ENCODE measurements at places on chromosomes 4 and X.

DNA sequence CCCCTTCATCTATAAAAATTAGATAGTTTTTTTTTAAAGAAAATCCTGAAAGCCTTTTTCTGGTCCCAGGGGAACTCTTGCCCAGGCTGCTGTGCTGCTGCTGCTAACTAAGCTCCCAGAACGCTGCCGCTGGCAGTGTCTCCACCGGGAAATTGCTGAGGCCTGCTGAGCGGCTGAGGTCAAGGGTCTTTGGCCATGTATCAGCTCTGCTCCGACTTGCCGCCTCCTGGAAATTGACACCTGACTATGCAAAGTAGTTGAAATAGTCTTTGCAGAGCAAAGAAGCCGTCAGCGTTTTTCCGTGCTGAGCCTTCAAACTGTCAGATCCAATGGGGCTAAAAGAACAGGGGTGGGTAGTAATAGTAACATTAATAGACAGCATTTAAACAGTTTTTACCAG is 839 bp downstream of the QDPR start:
- H3K27ac ChIP-seq: no peak overlapping the region
- H3K4me3 ChIP-seq: peak overlapping the region; percentile 95
- H3K27me3 ChIP-seq: peaks cover under 1% of the 10 kb centered on the region
- no peak for DNase-seq

- no peak overlapping the region for H3K27ac ChIP-seq
- no peak for DNase-seq
- H3K27me3 ChIP-seq: no peaks in the 10 kb centered on the region
Measured at GRCh38 chrX:356385-357034, 30.2 kb downstream of the PPP2R3B start.

DNA sequence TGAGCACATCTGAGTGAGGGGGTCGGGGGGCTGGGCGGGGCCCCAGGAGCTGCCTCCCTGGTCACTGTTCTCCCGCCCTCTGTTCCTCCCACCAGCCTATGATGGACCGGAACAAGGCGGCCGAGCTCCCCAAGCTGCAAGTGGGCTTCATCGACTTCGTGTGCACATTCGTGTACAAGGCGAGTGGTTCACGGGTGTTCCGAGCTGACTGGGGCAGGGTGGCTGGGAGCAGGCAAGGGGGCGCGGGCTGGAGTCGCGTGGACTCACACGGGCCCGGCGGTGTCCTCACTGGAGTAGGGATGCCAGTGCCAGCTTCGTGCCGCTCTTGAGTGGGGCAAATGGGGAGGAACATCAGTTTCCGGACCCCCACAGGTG is 7.7 kb downstream of the ATP5ME start:
- peaks cover 14% of the 10 kb centered on the region for H3K4me1 ChIP-seq
- no peak for DNase-seq
- no peaks in the 10 kb centered on the region for H3K27me3 ChIP-seq
- H3K4me3 ChIP-seq: no peak overlapping the region
- no peak overlapping the region for H3K27ac ChIP-seq
- peaks cover 17% of the 10 kb centered on the region for H3K36me3 ChIP-seq

- H3K4me1 ChIP-seq: no peaks in the 10 kb centered on the region
- no peaks in the 10 kb centered on the region for H3K27me3 ChIP-seq
- H3K36me3 ChIP-seq: peaks cover 3% of the 10 kb centered on the region
- H3K4me3 ChIP-seq: no peak overlapping the region
Measured at GRCh38 chr4:236028-236427, 69.2 kb downstream of the ZNF732 start.

DNA sequence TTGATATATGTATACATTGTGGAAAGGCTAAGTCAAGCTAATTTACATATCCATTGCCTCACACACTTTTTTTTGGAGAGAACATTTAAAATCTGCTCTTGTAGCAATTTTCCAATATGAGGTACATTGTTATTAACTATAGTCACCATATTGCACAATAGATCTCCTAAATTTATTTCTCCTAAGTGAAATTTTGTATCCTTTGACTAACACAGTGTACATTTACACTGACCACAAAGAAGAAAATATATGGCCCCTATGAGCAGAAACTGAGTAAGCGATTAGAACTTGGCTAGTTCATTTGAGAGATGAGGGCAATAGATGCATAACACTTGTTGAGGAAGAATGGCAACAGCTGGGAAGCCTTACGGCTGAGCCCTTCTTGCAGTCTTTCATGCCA is 20.3 kb upstream of the GUCY1B1 start:
- H3K4me1 ChIP-seq: no peaks in the 10 kb centered on the region
- H3K36me3 ChIP-seq: no peaks in the 10 kb centered on the region
- H3K4me3 ChIP-seq: no peak overlapping the region
- H3K27me3 ChIP-seq: no peaks in the 10 kb centered on the region
- DNase-seq: no peak
- no peak overlapping the region for H3K27ac ChIP-seq

- H3K4me3 ChIP-seq: no peak overlapping the region
- H3K4me1 ChIP-seq: peaks cover 30% of the 10 kb centered on the region
- H3K36me3 ChIP-seq: peaks cover 26% of the 10 kb centered on the region
- no peaks in the 10 kb centered on the region for H3K27me3 ChIP-seq
Measured at GRCh38 chrX:57902633-57903032, 7.6 kb downstream of the ZXDA start.

DNA sequence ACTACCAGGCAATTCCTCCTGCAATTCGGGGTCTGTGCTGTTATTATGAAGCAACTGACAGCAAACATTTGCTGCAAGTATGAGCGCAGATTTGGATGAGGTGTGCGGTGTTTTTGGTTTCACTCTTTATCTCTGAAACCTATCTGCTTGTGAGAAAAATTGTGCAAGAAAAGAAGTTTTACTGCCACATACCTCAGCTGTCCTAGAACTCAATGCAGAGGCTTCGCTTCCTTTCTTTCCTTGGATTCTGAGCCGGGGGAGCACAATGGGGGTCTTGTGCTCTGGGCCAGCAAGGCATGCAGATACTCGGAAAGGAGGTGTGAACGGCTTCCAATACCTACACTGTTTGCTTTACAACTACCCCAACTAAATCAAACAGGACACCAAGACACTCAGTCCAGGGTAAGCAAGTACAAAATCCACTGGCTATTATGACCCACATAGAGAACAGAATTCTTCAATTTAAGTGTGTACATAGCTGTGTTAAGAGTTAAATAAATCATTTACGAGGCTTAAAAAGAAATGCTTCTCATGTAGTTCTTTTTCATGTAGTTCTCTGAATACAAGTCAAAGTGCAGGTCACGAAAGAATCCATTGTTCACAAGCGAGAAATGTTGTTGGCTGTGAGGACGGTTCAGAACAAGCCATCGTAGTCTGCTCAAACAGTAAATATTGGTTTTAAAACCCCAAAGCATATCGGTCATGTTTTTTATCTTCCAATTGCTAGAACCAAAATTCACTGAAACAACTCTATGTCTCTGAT is 1.1 kb downstream of the SORBS2 start:
- peaks cover 20% of the 10 kb centered on the region for H3K27me3 ChIP-seq
- H3K4me1 ChIP-seq: peaks cover 19% of the 10 kb centered on the region

GRCh38 chrX:9003041-9003440 is 30.9 kb downstream of the FAM9B start:
- H3K27ac ChIP-seq: no peak overlapping the region
- no peak overlapping the region for H3K4me3 ChIP-seq
- no peaks in the 10 kb centered on the region for H3K36me3 ChIP-seq
- no peaks in the 10 kb centered on the region for H3K27me3 ChIP-seq
- H3K4me1 ChIP-seq: peaks cover 9% of the 10 kb centered on the region

- H3K27ac ChIP-seq: peak overlapping the region; percentile 72
- H3K4me1 ChIP-seq: peaks cover 28% of the 10 kb centered on the region
- H3K27me3 ChIP-seq: no peaks in the 10 kb centered on the region
- no peak for DNase-seq
Measured at GRCh38 chrX:78514852-78515251, 144.3 kb downstream of the RTL3 start.

GRCh38 chrX:17299206-17299605 is 75.8 kb upstream of the NHS start:
- H3K4me1 ChIP-seq: no peaks in the 10 kb centered on the region
- DNase-seq: no peak
- H3K4me3 ChIP-seq: no peak overlapping the region
- no peaks in the 10 kb centered on the region for H3K36me3 ChIP-seq
- H3K27ac ChIP-seq: no peak overlapping the region
- no peaks in the 10 kb centered on the region for H3K27me3 ChIP-seq

GRCh38 chr4:5361968-5362367 is 310.7 kb downstream of the STK32B start:
- no peaks in the 10 kb centered on the region for H3K27me3 ChIP-seq
- no peaks in the 10 kb centered on the region for H3K4me1 ChIP-seq
- no peak overlapping the region for H3K4me3 ChIP-seq

- DNase-seq: no peak
- no peaks in the 10 kb centered on the region for H3K4me1 ChIP-seq
- H3K4me3 ChIP-seq: no peak overlapping the region
- H3K27ac ChIP-seq: no peak overlapping the region
- no peaks in the 10 kb centered on the region for H3K27me3 ChIP-seq
- no peaks in the 10 kb centered on the region for H3K36me3 ChIP-seq
Measured at GRCh38 chrX:97309487-97310116, 425.9 kb downstream of the RPA4 start.

DNA sequence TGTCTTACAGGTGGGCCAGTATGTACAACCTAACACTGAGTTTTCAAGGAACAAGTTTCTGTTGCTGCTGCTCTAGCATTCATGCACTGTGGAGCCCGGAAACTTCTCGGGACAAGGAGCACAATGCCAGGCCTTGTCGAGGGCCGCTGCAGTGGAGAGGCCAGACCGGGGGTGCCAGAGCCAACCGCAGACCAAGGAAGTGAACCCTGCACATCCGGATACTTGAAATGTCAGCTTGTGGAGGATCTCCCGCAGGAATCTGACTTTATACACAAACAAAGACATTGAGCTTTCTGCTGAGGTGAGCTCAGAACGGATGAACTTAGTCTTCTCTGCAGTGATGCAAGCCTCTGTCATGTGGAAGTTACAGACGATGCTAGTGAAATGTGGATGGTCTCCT is 99.5 kb downstream of the ZNF827 start:
- DNase-seq: no peak
- H3K36me3 ChIP-seq: peaks cover 28% of the 10 kb centered on the region
- H3K27me3 ChIP-seq: no peaks in the 10 kb centered on the region
- H3K27ac ChIP-seq: no peak overlapping the region

DNA sequence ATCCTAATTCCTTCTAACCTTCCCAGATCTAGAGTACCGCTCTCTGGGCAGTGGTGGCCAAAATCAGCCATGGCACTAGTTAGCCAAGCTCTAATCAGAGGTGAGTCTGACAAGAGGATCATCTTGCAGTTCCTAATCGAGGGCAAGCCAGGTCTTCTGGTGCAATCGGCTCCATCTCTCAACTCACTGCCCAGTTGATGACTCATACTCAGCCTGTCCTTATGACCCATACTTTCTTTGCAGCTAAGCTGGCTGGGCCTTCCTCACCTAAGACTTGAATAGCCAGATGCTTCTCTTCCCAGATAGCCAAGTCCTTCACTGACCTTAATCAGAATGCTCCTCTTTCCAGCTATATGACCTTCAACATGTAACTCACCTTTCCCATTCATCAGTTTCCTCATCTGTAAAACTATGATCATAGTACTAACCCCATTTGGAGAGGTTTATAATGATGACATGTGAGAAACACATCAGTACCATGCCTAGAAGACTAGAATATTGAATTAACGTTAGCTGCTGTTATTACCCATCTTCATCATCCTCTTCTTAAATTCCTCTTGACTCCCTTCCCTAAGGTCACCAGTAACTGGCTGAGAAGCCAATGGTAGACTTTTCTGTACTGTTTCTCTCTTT is 57.1 kb downstream of the RELL1 start:
- H3K4me3 ChIP-seq: no peak overlapping the region
- H3K4me1 ChIP-seq: no peaks in the 10 kb centered on the region

DNA sequence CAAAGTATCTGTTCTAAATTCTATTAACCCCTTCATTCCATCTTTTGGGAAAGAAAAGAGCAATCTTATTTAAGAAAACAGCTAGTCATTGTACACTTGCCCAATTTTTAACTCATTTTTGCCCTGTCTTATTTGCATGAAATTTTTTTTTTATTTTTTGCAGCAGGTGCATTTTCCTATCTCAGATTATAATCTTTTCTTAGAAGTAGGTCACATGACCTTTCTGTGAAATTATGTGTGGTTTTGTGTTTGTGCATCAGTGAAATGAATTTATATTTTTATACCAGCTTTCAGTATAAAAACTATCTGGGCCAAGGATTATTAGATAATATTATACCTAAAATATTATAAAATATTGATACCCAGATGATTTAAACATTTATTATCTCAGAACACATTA is 145.6 kb downstream of the INPP4B start:
- no peaks in the 10 kb centered on the region for H3K36me3 ChIP-seq
- H3K27ac ChIP-seq: no peak overlapping the region
- no peaks in the 10 kb centered on the region for H3K4me1 ChIP-seq

GRCh38 chr4:155889031-155889793 is 14.3 kb upstream of the TDO2 start:
- no peaks in the 10 kb centered on the region for H3K27me3 ChIP-seq
- H3K4me3 ChIP-seq: no peak overlapping the region
- no peak overlapping the region for H3K27ac ChIP-seq
- no peak for DNase-seq
- no peaks in the 10 kb centered on the region for H3K36me3 ChIP-seq

DNA sequence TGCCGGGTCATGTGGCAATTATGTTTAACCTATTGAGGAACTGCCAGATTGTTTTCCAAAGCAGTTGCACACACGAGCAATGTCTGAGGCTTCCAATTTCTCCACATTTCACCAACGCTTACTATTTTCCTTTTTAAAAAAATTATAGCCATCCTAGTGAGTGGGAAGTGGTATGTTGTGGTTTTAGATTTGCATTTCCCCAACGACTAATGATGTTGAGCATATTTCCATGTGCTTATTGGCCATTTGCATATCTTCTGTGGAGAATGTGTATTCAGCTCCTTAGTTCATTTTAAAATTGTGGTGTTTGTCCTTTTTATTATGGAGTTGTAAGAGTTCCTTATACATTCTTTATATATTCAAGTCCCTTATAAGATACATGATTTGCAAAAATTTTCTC is 60.2 kb downstream of the MTMR1 start:
- H3K27ac ChIP-seq: no peak overlapping the region
- peaks cover 68% of the 10 kb centered on the region for H3K36me3 ChIP-seq
- no peak overlapping the region for H3K4me3 ChIP-seq
- no peaks in the 10 kb centered on the region for H3K27me3 ChIP-seq

- H3K36me3 ChIP-seq: no peaks in the 10 kb centered on the region
- H3K4me3 ChIP-seq: no peak overlapping the region
- no peaks in the 10 kb centered on the region for H3K4me1 ChIP-seq
- H3K27ac ChIP-seq: no peak overlapping the region
- H3K27me3 ChIP-seq: no peaks in the 10 kb centered on the region
Measured at GRCh38 chrX:38657562-38657961, 96.2 kb downstream of the TSPAN7 start.

- DNase-seq: no peak
- peak overlapping the region; percentile 32 for H3K4me3 ChIP-seq
- peaks cover 71% of the 10 kb centered on the region for H3K4me1 ChIP-seq
- peaks cover 3% of the 10 kb centered on the region for H3K36me3 ChIP-seq
- no peaks in the 10 kb centered on the region for H3K27me3 ChIP-seq
- H3K27ac ChIP-seq: peak overlapping the region; percentile 62
Measured at GRCh38 chr4:101141230-101141629, 206.1 kb downstream of the PPP3CA start.

GRCh38 chr4:112402098-112402497 is 104.9 kb downstream of the ALPK1 start:
- H3K4me3 ChIP-seq: no peak overlapping the region
- peaks cover 11% of the 10 kb centered on the region for H3K36me3 ChIP-seq
- no peak for DNase-seq
- H3K4me1 ChIP-seq: no peaks in the 10 kb centered on the region
- no peak overlapping the region for H3K27ac ChIP-seq

- no peaks in the 10 kb centered on the region for H3K27me3 ChIP-seq
- H3K27ac ChIP-seq: no peak overlapping the region
- no peaks in the 10 kb centered on the region for H3K36me3 ChIP-seq
- no peak for DNase-seq
- H3K4me1 ChIP-seq: peaks cover 14% of the 10 kb centered on the region
- H3K4me3 ChIP-seq: no peak overlapping the region
Measured at GRCh38 chr4:81786063-81786763, 314.5 kb upstream of the RASGEF1B start.

- H3K27ac ChIP-seq: no peak overlapping the region
- DNase-seq: no peak
Measured at GRCh38 chrX:102835504-102836146, 101.4 kb upstream of the RAB40AL start.

Data from activated B cell treated with CpG ODN at 0.5 μM for 24 hours (primary cell).